Aorta (tissue), 5 donors: ENCODE measurements at places on chromosomes 1 and 21. TPM values are rescaled to one million over a fixed set of nuclear protein-coding genes. Genes with fewer than 3 reads are reported as not detected.

Gene GPR52
- not detected for polyA plus RNA-seq

Gene LAMC1
- 66.4 TPM for polyA plus RNA-seq

Gene ARHGAP30
- 12.1 TPM for polyA plus RNA-seq

Gene C8A
- not detected for polyA plus RNA-seq

Gene NBPF10
- 1.2 TPM for polyA plus RNA-seq

Gene LRRC71
- polyA plus RNA-seq = 2.4 TPM

Gene ADCY10
- polyA plus RNA-seq = 0.13 TPM

Gene PLA2G5
- 10.3 TPM for polyA plus RNA-seq

Gene OLIG2
- polyA plus RNA-seq = not detected

Gene CHI3L2
- not detected for polyA plus RNA-seq

Gene ZBTB40
- 4.4 TPM for polyA plus RNA-seq

Gene GBP2
- polyA plus RNA-seq = 217 TPM

Gene CTBS
- 25.2 TPM for polyA plus RNA-seq

Gene CTSS
- 94.4 TPM for polyA plus RNA-seq

Gene RBP7
- polyA plus RNA-seq = 35.1 TPM

Gene HSF2BP
- polyA plus RNA-seq = not detected

Gene C4BPA
- polyA plus RNA-seq = 0.50 TPM

Gene DNAI4
- 2.9 TPM for polyA plus RNA-seq

Gene PTPRU
- polyA plus RNA-seq = 8.1 TPM

Gene FCGR3A
- 108 TPM for polyA plus RNA-seq

Gene TAGLN2
- 349 TPM for polyA plus RNA-seq

Gene S100A9
- 485 TPM for polyA plus RNA-seq

Gene FYB2
- 1.5 TPM for polyA plus RNA-seq

Gene ITLN1
- 72.6 TPM for polyA plus RNA-seq

Gene UCHL5
- 10.5 TPM for polyA plus RNA-seq

Gene LCE1F
- not detected for polyA plus RNA-seq

Gene TMEM201
- 3.5 TPM for polyA plus RNA-seq

Gene KCNT2
- 23.3 TPM for polyA plus RNA-seq

Gene CRYZL1
- polyA plus RNA-seq = 65.2 TPM

Gene TFF3
- 170 TPM for polyA plus RNA-seq

Gene BCL2L15
- polyA plus RNA-seq = 0.38 TPM

Gene OR2L3
- polyA plus RNA-seq = not detected

Gene NOS1AP
- 0.97 TPM for polyA plus RNA-seq

Gene TRMT13
- 4.9 TPM for polyA plus RNA-seq

Gene FCRLB
- polyA plus RNA-seq = 2.0 TPM

Gene SELL
- polyA plus RNA-seq = 12.8 TPM

Gene MTF2
- polyA plus RNA-seq = 6.6 TPM

Gene CEP85
- 0.74 TPM for polyA plus RNA-seq

Gene FAM72D
- polyA plus RNA-seq = 0.63 TPM

Gene LRRC39
- polyA plus RNA-seq = not detected

Gene TMPRSS15
- 3.9 TPM for polyA plus RNA-seq

Gene CITED4
- polyA plus RNA-seq = 13.5 TPM

Gene CHI3L1
- 0.87 TPM for polyA plus RNA-seq

Gene HAX1
- polyA plus RNA-seq = 70.6 TPM

Gene IGSF9
- polyA plus RNA-seq = 0.05 TPM

Gene AKIRIN1
- polyA plus RNA-seq = 22.0 TPM

Gene TNFSF18
- not detected for polyA plus RNA-seq

Gene LEMD1
- not detected for polyA plus RNA-seq

Gene KRTAP11-1
- polyA plus RNA-seq = not detected

Gene LCA5L
- polyA plus RNA-seq = 3.4 TPM

Gene PROK1
- polyA plus RNA-seq = not detected

Gene SFT2D2
- 11.4 TPM for polyA plus RNA-seq

Gene AZIN2
- polyA plus RNA-seq = 1.5 TPM

Gene KRTAP13-2
- polyA plus RNA-seq = not detected

Gene WDR64
- not detected for polyA plus RNA-seq

Gene FAM3B
- 28.5 TPM for polyA plus RNA-seq

Gene NECTIN4
- not detected for polyA plus RNA-seq

Gene UBL4B
- not detected for polyA plus RNA-seq
